Esophagus muscularis mucosa (tissue), 4 donors: ENCODE measurements at places on chromosomes 2 and 18. TPM values are rescaled to one million over a fixed set of nuclear protein-coding genes. Genes with fewer than 3 reads are reported as not detected.

Gene HOXD12
- total RNA-seq: not detected

Gene CNTNAP5
- total RNA-seq: not detected

Gene TM4SF20
- total RNA-seq: not detected

Gene ZNF804A
- not detected for total RNA-seq

Gene GTF2A1L
- 22.8 TPM for total RNA-seq

Gene IL1B
- total RNA-seq: not detected

Gene SIGLEC15
- 0.17 TPM for total RNA-seq

Gene SGO2
- 0.71 TPM for total RNA-seq
